ENCODE measurements at places on chromosomes 6 and 20.

- no peak for DNase-seq
These were observed 66.6 kb downstream of the IPCEF1 start for GRCh38 chr6:154289818-154290508.

GRCh38 chr6:134307870-134308269 lies 10.0 kb downstream of the SGK1 start:
- DNase-seq, result no peak

DNA sequence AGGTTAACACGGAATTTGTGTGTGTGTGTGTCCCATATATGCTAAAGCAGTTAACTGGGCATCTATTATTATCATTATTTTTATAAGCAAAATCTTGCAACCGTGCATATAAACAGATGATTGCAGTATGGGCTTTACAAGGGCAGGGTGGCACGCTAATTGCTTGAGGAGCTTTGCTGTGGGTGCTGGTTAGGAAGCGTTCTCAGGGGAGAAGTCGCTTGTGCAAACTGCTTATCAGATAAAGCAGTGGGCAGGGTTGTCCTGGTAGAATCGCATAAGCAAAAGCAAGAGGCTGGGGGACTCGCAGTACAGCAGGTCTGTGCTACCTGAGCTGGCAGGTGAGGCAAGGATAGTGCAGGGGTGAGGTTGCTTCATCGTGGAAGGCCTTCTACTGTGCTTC lies 9.7 kb upstream of the CCN6 start:
- DNase-seq, result no peak

- DNase-seq, result no peak
These were observed 32.4 kb downstream of the SLC9A8 start for GRCh38 chr20:49845060-49845459.

DNA sequence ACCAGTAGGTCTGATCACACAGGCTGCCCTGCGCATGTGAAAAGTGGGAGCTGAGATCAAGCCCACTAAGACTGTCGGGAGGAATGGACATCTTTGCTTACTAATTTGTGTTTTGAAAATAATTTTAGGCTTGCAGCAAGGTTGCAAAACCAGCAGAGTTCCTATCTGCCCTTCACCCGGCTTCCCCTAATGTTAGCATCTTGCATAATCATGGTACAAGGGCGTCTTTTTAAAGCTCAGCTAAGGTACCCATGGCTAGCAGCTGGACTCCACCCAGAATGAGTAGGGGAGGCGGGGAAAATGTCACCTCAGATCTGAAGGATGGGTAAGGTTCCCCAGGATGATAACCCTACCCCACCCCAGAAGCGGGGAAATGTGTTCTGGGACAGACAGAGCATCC lies 25.3 kb upstream of the BMP7 start:
- no peak for DNase-seq

- DNase-seq, result no peak
These were observed 679 bp upstream of the PPDPF start for GRCh38 chr20:63519668-63520503.

DNA sequence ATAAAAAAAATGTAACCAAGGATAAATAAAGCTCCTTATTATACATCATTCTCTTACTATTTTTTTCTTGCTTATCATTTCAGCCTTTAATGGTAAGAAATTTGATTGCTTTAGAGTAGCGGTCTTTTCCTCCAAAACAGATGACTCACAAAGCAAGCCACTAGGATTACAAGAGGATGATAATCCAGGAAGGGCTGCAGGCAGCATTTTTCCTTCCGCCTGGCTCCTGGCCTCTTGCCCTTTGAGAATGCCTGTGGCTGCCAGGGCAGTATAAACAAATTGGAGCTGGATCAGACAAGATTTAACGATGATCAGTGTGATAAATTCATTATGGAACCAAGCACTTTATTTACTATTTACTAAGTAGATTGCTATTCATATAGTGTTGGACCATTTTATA lies 9.7 kb upstream of the FBXL4 start:
- no peak for DNase-seq

DNA sequence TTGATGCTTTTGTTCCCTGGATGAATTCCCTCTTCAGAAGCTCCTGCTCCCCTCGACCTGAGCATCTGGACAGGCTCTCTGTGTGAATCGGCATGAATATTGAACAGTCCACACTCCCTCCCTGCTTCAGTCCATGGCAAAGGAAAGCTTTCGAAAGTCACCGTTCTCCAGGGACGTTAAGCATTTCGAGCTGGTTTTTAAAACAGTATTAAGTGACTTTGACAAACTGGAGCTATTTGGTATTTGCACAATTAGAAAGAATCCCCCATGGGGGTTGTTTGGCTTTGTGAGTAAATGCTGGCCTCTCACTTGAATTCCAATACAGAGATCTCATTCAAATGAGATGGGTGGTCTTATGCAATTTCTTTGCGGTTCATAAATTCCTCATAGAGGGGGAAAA lies 85.3 kb upstream of the TIAM2 start:
- no peak for DNase-seq

DNA sequence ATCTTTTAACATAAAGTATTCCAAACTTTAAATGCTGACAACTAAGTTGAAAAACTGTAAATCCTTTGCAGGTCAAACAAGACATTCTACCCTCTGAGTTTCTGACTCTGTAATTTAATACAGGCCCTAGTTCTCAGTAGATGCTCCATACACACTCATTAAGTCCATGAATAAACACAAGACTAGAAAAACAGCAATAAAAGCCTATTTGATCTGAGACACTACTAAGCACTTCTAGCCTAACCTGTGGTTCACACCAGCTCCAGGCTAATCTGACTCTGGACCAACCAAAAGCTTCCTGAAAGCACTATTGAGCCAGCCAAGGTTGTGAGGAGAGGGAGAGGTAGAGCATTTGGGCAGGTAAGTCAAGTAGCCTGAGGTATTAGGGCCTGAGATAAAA lies 103.9 kb downstream of the EPM2A start:
- no peak for DNase-seq

- DNase-seq, result no peak
These were observed 89.2 kb downstream of the SASH1 start for GRCh38 chr6:148431840-148432239.

- no peak for DNase-seq
These were observed 21.5 kb upstream of the TMEM244 start for GRCh38 chr6:129882510-129883023.

DNA sequence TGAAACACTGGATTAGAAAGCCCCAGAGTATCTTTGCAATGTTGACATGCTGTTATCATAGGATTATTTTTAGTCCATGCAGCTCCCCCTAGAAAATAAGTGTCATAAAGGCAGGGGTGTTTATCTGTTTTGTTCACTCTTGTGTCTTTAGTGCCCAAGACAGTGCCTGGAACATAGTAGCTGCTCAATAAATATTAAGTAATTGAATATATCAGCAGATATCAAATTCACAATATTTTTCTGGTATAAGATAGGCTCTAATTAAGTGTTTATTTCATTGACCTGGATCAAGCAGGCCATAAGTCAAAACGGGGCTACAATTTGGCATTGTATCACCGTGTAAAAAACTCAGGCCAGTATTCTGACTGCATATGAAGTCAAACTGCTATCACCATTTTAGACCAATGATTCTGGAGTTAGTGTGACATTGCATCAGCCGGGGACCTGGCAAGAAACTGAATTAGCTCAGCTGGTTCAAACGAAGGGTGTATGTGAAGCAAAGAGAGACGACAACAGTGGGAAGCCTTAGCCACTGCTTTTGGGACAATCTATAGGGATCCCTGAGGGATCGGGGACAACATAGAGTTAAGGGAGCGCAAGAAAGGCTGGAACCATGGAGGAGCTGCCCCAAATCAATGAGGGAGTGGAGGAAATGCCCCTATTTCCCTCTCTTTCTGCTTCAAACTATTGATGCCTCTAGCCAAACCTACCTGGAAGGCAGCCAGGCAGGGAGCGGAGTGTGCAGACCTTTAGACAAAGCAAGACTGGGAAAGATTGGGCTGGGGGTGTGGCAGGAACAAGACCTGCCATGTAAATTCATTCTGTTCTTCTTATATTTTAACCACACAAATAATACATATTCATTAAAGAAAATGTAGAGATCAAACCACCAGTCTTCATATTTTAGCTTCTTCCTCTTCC lies 112.2 kb downstream of the PLEKHG1 start:
- DNase-seq, result no peak

DNA sequence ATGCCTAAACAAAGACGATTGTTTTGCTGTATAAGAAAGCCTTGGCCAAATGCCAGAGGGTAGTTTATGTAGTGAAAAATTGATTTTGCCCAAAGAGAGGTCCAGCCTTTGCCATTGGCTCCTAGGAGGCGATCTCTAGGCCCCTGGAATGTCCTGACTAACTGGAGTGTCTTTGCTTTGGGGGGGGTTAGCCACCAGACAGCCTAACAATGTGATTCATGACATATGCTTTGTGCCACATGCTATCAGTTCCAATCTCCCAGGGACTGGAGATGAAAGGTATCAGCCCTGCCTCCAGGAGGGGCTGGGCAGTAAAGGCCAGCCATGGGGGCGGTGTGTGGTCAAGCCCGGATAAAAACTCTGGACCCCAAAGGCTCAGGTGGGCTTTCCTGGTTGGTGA lies 32.7 kb upstream of the TUBB2A start:
- DNase-seq, result no peak

- no peak for DNase-seq
These were observed 318.1 kb downstream of the CDC5L start for GRCh38 chr6:44705596-44705995.

- no peak for DNase-seq
These were observed 3.4 kb upstream of the SYS1 start for GRCh38 chr20:45359406-45360148.

DNA sequence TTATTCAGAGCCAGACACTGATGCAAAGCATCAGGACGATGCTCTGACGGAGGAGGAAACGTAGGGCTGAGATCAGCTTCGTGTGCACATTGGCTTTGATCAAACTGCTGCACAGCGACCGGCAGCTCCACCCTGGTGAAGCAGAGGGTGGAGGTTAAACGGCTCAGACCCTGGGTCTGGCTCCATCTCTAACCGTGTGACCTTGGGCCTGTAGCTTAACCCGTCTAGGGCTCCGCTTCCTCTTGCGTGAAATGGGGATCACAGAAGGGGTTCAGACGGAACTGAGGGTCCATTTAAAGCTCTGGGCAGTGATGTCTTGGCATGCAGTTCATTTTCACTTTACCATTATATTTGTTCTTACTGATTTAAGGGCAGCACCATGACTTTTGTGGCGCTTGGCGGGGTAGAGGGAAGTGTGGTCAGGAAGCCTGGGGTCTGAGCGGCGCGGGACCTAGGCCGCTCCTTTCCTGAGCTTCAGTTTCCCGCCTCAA lies 644 bp downstream of the RBL1 start:
- DNase-seq, result peak; percentile 5

DNA sequence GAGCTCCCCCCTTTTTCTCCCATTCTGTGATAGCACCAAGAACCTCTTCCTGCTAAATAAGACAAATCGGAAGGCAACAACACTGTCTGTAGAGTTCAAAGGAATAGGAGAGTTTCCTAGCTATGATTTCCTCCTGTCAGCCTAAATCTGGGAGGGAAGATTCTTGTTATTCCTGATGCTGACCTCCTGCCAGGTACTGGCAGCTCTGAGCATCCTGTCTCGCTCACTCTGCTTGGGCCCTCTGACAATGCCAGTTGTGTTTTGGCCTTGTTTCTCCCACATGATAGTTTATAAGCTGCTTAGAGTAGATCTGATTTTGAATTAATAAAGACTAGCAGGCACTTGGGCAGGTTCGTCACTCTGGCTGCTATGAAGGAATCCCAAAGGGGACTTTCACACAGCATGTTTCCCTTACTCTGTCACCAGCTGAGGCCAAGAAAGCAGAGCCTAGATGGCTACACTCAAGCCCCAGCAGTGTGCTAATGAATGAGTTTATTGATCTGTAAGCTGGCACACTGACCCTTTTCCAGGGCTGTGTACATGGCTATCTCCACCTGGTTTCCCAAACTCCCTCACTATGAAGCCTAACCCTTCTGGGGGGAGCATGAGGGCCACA lies 52.3 kb downstream of the UQCC1 start:
- DNase-seq, result no peak

DNA sequence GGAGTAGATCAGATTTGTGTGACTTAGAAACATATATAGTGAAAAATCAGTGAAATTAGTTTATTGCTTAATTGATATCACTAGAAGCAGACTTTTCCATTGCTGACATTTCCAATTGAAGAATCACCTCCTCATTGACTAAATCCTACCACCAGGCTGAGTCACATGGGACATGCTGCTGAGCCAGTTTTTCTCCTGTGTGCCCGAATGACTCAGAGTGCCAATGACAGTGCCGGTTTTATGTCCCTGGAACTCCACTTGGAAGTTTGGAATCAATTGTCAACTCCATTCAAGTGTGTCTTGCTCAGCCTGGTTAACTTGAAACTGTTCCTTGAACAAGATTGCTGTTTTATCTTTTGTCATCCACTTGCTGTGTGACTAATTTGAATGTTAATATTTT lies 316.1 kb upstream of the PRDM1 start:
- no peak for DNase-seq

- no peak for DNase-seq
These were observed 82.2 kb upstream of the PAX1 start for GRCh38 chr20:21623074-21623780.

GRCh38 chr6:163711615-163712565 lies 297.4 kb downstream of the QKI start:
- no peak for DNase-seq

DNA sequence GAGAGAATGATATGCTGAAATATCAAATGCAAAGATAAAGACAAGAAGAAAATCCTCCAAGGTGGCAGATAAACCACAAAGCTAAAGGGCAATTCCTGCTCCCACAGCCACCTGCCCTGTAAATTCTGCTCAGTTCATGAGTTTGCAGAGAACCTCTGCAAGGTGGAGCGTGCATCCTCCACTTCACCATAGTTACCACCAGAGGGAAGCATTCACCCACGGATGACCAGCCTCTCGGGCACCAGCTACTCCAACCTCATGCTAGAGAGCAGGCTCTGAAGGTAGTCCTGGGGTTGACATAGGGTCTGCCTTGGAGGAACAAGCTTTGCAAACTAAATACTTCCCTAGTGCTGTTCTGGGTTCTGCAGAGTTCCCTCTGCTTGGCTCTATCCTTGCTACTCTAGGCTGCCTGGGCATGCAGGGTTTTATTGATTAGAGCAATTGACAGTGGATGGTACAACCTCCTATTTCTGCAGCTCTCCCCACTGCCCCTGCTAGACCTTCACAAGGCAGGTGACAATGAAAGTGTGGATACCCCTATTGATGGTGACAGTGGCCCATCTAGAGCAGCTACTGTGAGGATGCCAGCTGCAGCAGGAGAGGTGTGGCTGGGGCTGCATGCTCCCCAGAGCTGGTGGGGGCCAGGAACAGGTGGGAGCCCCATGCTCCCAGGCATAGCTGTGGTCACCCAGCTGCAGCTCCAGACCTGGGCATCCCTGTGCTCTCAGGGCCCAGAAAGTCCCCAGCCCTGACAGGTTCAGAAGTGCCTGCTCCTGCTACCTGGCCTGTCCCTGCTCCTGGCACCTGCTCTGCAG lies 51.1 kb downstream of the GGTLC1 start:
- DNase-seq, result peak; percentile 20

- DNase-seq, result peak; percentile 17
These were observed 93.7 kb downstream of the PROKR2 start for GRCh38 chr20:5222919-5223634.
